ENCODE measurements at places on chromosomes 1 and 21. TPM values are rescaled to one million over a fixed set of nuclear protein-coding genes. Genes with fewer than 3 reads are reported as not detected.

- no peak overlapping the region for H3K4me3 ChIP-seq
- H3K27ac ChIP-seq, result no peak overlapping the region
- no peak for DNase-seq
- no peaks in the 10 kb centered on the region for H3K27me3 ChIP-seq
These were observed 32.4 kb downstream of the GREM2 start for GRCh38 chr1:240579511-240579910.

- H3K4me3 ChIP-seq, result no peak overlapping the region
- no peak overlapping the region for H3K27ac ChIP-seq
- H3K4me1 ChIP-seq, result peaks cover 3% of the 10 kb centered on the region
- no peak for DNase-seq
These were observed 796.2 kb downstream of the PLA2G4A start for GRCh38 chr1:187624812-187625545.

Gene RCOR3
- 51.0 TPM for total RNA-seq

GRCh38 chr1:57922130-57922529 lies 498.3 kb upstream of the DAB1 start:
- H3K4me1 ChIP-seq, result no peaks in the 10 kb centered on the region
- DNase-seq, result no peak
- no peaks in the 10 kb centered on the region for H3K27me3 ChIP-seq
- H3K36me3 ChIP-seq, result no peaks in the 10 kb centered on the region
- H3K27ac ChIP-seq, result no peak overlapping the region

DNA sequence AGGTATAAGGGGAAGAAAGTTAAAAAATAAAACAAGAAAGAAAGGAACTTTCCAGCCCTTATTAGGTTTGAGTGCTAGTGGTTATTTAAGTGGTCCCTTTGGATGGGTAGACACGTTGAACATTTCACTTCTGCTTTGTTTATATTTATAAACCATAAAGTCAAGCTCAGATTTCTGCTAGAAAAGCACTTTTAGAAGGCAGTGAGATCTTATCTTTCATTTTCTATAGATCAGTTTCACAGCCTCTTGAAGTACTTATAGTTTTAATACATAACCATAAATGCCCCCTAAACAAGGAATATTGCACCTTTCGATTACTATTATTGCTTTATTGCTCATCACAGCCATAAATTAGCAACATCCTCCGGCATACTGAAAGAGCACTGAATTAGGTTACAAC lies 446.8 kb upstream of the PLXNA2 start:
- no peaks in the 10 kb centered on the region for H3K4me1 ChIP-seq
- no peak for DNase-seq
- no peak overlapping the region for H3K4me3 ChIP-seq

DNA sequence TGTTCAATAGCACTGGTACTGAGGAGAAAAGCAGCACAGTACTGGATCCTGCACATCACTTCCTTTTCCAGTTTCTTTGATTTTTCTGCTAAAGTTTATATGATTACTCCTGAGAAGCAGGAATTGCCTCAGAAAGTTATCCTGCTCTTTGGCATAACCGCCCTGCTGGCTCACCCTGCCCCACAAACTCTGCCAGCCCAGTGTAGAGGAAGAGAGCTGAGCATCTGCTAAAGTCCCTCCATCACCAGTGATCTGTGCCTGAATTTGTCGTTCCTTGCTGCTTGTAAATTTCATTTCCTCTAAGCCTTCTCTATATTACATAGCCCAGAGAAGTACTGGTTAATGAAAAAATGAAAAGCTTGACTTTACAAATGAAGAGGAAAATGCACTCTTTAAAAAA lies 87.0 kb upstream of the C1orf21 start:
- DNase-seq, result no peak
- no peaks in the 10 kb centered on the region for H3K27me3 ChIP-seq
- no peak overlapping the region for H3K4me3 ChIP-seq

Gene LY9
- total RNA-seq, result not detected

DNA sequence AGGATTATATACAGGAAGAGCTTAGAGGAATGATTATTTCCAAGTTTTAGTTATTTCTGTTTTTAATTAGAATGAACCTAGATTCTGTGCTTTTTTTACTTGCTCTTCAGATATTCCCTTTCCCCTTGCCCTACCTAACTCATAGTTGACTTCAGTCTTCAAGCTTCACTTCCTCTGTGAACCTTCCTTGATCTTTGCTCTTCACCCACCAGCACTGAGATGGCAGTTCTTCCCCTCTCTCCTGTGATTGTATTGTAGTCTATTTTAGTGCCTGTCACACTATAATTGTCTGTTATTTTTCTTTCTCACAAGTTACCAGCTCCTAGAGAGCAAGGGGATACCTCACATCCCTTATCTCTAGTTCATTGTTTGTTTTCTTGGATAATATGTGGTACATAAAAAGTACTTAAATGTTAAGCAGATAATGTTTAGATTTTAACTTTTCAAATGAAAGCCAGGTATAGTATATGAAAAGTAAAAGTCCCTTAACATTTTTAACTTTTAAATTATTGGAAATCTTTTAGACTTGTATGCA lies 33.2 kb downstream of the KCTD3 start:
- no peaks in the 10 kb centered on the region for H3K27me3 ChIP-seq
- no peak overlapping the region for H3K27ac ChIP-seq
- H3K36me3 ChIP-seq, result peaks cover 43% of the 10 kb centered on the region
- H3K4me1 ChIP-seq, result peaks cover 28% of the 10 kb centered on the region

DNA sequence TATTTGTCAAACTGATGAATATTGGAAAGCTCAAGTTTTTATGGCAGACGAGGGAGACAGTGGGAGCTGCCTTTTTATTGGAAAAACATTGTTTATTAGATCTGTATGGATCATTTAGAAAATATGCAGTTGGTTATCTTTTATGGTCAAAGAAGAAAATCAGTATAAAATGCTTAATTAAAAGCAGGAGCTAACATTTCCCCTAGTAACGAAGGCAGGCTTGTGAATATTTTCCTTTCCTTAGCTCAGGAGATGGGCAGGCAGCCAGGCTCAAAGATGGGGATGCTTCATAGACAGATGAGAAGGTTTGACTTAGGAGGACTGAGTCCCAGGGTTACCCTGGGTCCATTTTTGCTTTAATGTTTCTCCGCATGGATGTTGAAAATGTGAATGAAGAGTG lies 26.0 kb downstream of the ROR1 start:
- peaks cover 3% of the 10 kb centered on the region for H3K36me3 ChIP-seq
- no peak for DNase-seq
- no peaks in the 10 kb centered on the region for H3K27me3 ChIP-seq
- H3K4me3 ChIP-seq, result no peak overlapping the region
- peaks cover 27% of the 10 kb centered on the region for H3K4me1 ChIP-seq

DNA sequence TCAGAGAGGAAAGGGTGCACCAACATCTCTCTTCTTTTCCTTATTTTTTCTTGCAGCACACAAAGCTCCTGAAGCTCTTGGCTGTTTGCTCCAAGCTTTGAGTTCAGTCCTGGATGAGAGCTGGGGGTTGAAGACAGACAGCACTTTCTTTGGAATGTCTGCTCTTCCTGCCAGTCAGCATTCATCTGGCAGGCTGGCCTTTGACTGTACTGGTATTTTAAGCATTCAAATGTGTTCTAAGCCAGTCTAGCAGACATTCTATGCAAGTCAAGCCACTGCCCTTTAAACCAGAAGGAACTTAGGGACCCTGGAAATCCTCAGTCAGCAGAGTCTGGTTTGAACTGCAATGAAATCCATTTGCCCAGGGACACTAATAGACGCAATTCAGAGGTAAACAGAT lies 45.0 kb downstream of the XCL1 start:
- H3K27ac ChIP-seq, result no peak overlapping the region
- DNase-seq, result no peak
- H3K4me3 ChIP-seq, result no peak overlapping the region

GRCh38 chr21:29433366-29434059 lies 134.8 kb downstream of the BACH1 start:
- no peak overlapping the region for H3K4me3 ChIP-seq
- H3K27me3 ChIP-seq, result no peaks in the 10 kb centered on the region
- no peaks in the 10 kb centered on the region for H3K36me3 ChIP-seq
- peaks cover 36% of the 10 kb centered on the region for H3K4me1 ChIP-seq
- no peak for DNase-seq
- peak overlapping the region; percentile 1 for H3K27ac ChIP-seq

DNA sequence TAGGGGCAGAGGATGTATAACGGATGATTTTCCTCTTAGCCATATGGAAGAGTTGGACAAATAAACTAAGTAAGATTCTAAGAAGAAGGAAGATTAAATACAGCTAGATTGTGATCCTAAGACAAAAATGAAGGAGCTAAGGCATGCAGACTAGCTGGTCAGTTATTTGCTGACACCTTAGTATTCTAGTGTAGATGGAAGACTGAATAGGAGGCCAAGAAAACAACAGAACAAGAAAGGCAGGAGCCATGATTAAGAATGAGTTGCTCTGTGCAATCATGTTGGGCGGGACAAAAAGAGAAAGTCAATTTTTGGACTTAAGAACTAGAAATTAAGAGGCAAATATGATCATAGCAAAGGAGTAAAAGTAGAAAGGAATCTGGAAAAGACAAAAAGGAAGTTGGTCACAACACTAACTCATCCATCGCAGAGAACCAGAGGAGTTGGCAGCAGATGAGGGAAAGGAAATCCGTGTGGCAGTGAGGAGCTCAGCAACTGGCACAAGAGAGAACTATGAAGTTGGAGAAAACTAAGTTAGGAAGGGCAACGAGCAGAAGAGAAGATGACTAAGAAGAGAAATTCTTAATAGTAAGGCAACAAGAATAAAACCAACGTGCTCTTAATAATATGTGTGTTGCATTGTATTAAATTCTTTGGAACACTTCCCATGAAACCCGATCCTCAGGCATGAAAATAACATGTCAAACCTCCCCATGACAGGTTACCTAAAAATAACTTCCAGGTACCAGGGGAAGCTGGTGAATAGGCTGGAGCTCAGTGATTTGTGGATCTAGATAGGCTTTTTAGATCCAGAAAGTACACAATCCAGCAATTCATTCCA lies 234.4 kb downstream of the LTN1 start:
- peaks cover 3% of the 10 kb centered on the region for H3K4me1 ChIP-seq
- H3K27me3 ChIP-seq, result no peaks in the 10 kb centered on the region

DNA sequence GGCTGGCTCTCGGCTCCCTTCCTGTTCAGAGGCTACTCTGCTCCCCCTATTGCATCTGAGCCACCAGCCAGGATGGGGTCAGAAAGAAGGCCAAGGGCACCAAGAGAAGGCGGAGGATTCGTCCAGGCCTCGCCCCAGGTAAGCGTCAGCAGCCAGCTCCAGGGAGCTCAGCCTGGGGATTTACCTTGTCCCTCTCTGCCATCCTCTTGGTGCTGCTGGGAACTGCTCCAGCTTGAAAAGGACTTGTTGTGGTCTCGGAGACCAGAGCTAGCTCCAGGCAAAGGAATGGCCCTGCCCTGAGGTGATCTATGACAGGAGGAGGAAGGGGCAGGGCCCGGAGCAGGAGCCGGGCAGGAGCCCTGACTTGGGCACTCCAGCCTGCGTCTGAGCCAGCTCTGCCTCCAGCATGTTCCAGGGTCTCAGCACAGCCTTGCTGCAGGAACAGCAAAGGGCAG lies 113.7 kb upstream of the IFFO2 start:
- no peak overlapping the region for H3K4me3 ChIP-seq
- no peak for DNase-seq
- H3K36me3 ChIP-seq, result peaks cover 19% of the 10 kb centered on the region
- H3K27me3 ChIP-seq, result no peaks in the 10 kb centered on the region
- H3K4me1 ChIP-seq, result peaks cover 27% of the 10 kb centered on the region
- H3K27ac ChIP-seq, result no peak overlapping the region

DNA sequence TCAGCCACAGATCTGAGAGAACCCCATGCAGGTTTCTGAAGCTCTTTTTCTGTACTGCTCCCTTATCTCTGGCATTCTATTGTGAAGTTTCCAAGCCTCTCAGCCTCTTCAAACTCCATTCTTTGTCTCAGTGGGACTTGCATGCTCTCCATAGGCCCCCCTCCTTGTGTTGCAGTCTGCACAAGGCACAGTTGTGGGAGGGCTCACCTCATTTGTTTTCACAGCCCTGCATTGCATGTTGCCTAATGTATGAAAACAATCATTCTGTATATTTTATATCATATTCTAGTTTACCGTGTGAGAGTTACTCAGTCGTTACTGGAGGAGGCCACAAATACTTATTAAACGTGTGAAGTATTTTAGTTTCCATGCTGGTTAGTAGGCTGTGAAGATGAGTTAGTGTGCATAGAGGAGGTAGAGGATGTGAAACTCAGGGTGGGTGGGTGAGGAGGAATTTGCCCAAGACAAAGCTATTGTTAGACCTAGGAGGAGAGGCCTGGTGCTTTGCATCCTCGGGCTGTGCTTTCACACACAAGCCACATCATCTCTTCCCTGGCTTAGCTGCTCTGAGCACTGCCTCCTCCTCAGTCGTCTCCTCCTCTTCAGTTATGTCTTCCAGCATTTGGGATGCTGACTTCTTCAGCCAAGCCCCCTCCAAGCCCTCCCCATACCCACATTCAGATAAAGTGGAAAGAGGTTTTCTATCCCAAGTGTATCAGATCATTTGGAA lies 7.8 kb upstream of the CHI3L2 start:
- H3K36me3 ChIP-seq, result no peaks in the 10 kb centered on the region
- no peak overlapping the region for H3K4me3 ChIP-seq
- H3K27me3 ChIP-seq, result peaks cover 23% of the 10 kb centered on the region

- DNase-seq, result no peak
- no peak overlapping the region for H3K4me3 ChIP-seq
- peaks cover 32% of the 10 kb centered on the region for H3K27me3 ChIP-seq
- no peaks in the 10 kb centered on the region for H3K4me1 ChIP-seq
- H3K36me3 ChIP-seq, result no peaks in the 10 kb centered on the region
These were observed 18.4 kb upstream of the RPL11 start for GRCh38 chr1:23673086-23673813.

Gene GUCA2A
- total RNA-seq, result not detected

DNA sequence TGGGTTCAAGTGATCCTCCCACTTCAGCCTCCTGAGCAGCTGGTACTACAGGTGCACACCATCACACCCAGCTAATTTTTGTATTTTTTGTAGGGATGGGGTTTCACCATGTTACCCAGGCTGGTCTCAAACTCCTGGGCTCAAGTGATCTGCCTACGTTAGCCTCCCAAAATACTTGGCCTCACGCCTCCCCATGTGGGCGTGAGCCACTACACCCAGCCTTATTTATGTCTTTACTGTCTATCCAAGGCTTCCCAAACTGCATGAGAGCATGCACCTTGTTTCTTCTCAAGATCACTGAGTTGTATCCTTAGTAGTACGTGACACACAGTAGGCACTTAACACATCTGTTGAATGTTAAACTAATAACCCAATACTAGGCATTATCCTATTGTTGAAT lies 14.2 kb downstream of the WASF2 start:
- peaks cover 10% of the 10 kb centered on the region for H3K36me3 ChIP-seq
- H3K4me3 ChIP-seq, result no peak overlapping the region
- no peaks in the 10 kb centered on the region for H3K27me3 ChIP-seq
- no peak for DNase-seq
- peaks cover 44% of the 10 kb centered on the region for H3K4me1 ChIP-seq
- no peak overlapping the region for H3K27ac ChIP-seq

Gene CDC20
- total RNA-seq, result 18.7 TPM

Gene CD1D
- total RNA-seq, result not detected

DNA sequence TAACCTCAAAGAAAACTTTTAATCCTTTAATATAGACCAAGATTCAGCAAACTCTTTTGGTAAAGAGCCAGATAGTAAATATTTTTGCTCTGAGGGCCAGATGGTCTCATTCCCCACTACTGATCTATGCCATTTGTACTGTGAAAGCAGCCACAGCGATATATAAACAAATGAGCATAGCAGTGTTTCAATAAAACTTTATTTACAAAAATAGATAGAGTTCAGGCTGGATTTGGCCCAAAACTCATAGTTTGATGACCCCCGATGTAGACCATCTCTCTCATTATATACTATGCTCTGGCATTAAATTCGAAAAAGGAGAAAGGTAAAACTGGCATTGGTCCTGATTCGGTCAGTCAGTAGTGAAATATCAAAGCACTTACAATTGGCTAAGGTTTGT lies 195.8 kb upstream of the NRIP1 start:
- no peaks in the 10 kb centered on the region for H3K4me1 ChIP-seq
- no peak overlapping the region for H3K4me3 ChIP-seq
- no peak for DNase-seq

Gene AK5
- total RNA-seq, result 31.5 TPM

Measured in osteocyte (in vitro differentiated cells).